ENCODE measurements at places on chromosomes 3 and 15.

- no peak for DNase-seq
Measured at GRCh38 chr15:69887009-69887408, 210.7 kb downstream of the TLE3 start.

DNA sequence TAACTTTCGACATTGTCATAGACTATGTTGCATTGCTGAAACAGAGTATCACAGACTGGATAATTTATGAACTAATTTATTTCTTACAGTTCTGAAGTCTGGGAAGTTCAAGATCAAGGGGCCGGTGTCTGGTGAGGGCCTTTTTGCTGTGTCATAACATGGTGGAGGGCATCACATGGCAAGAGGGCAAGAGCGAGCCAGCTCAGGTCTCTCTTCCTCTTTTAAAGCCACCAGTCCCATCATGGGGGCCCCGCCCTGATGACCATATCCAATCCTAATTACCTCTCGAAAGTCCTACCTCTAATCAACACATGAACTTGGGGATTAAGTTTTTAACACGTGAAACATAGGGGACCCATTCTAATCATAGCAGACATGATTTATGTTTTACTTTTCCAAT, 33.5 kb upstream of the DCUN1D1 start:
- DNase-seq: no peak

DNA sequence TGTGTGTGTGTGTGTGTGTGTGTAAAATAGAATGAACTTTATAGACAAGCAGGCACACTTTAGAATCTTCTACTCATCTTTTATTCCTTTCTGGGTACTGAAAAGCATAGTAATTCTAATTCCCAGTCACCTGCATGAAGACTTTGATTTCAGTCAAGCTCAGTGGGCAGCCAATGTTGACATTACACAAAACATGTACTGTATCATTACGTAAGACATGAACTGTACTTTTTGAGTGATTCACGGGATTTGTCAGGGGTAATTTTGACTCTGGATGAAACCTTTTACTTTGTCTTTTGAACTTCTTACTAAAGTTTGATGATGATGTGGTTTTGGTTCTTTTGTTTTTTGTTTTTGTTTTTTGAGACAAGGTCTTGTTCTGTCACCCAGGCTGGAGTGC, 38.8 kb downstream of the PTPRG start:
- no peak for DNase-seq

GRCh38 chr15:47439146-47440111, 277.9 kb upstream of the SEMA6D start:
- no peak for DNase-seq
